ENCODE measurements at places on chromosomes 7 and 10.

- no peak for DNase-seq
Observed at GRCh38 chr7:100444311-100445278, 8.3 kb upstream of the PPP1R35 start.

GRCh38 chr7:75914169-75914654, 743 bp upstream of the POR start:
- no peak for DNase-seq

DNA sequence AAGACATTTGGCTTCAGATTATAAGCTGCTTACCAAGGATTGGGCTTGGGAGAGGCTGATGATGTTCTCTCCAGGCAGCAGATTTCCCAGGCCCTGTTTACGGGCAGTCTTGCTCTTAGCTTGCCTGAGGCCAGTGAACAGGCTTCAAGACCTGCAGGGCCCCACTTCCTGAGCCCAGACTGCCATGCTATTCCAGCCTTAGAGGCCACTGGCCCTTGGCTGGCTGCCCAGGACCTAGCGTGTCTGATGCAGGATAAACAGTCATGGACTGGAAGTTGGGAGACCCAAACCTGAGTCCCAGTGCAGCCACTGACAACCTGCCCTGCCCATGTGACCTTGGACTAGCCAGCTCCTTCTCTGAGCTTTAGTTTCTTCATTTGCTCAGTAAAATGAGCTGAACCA, 2.9 kb downstream of the PRXL2A start:
- DNase-seq = no peak

- DNase-seq = no peak
Observed at GRCh38 chr10:59872892-59873463, 33.4 kb downstream of the CCDC6 start.

- no peak for DNase-seq
Observed at GRCh38 chr10:31774299-31774900, 154.2 kb downstream of the ARHGAP12 start.

GRCh38 chr10:17217631-17218232, 10.3 kb upstream of the VIM start:
- DNase-seq = peak; percentile 63

- DNase-seq = no peak
Observed at GRCh38 chr10:117552701-117553141, 10.2 kb downstream of the EMX2 start.

DNA sequence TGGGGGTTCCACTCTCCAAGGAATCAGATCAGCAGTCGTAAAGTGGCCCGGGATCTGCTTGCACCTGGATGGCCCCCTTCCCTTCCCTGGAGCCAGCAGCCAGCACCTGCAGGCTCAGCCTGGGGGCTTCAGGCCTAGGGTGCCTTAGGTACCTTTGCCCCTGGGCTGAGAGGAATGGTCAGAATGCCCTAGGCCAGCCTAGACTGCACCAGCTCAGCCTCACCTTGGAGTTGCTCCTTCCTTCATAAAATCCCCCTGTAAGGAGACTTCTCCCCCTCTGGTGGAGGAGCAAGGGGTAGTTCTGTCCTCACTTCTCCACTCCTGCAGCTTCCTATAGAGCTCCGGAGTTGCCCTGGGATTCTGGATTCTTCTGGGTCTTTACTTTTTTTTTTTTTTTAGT, 32.4 kb upstream of the LBX1 start:
- DNase-seq = no peak

GRCh38 chr10:129939416-129940275, 24.4 kb downstream of the EBF3 start:
- DNase-seq = no peak

GRCh38 chr7:38907766-38908165, 1.2 kb downstream of the VPS41 start:
- no peak for DNase-seq

- DNase-seq = no peak
Observed at GRCh38 chr7:152931633-152932032, 172.1 kb downstream of the ACTR3B start.

DNA sequence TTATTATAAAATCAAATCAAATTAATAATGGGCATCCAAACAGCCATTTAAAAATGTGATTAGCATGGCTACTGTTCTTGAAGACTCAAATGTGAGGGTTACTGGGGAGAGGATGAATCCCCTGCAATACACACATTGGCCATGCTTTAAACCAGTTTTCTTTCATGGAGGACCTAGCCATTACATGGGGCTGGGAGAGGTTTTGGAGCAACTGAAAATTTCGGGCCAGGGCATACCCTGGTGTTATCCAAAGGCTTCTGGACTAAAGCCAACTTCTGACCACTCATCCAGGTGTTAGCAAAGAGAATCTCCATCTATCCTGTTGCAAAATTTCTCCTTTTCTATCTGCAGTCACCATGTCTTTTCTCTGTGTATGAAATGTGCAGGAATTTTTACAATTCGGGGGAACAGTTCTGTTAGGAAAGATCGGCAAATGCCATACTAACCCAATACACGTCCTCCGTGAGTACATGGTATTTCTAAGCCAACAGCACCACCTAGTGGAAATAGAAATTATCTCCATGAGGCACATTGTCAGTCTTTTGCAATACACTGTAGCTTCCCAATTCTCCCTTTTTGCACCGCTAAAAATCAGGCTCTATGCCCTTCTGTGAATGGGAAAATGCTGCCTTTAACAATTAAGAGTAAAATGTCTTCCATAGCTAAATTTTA, 47.0 kb upstream of the ZNF107 start:
- DNase-seq = peak; percentile 51

GRCh38 chr7:94296881-94297280, 97.8 kb upstream of the COL1A2 start:
- DNase-seq = no peak

DNA sequence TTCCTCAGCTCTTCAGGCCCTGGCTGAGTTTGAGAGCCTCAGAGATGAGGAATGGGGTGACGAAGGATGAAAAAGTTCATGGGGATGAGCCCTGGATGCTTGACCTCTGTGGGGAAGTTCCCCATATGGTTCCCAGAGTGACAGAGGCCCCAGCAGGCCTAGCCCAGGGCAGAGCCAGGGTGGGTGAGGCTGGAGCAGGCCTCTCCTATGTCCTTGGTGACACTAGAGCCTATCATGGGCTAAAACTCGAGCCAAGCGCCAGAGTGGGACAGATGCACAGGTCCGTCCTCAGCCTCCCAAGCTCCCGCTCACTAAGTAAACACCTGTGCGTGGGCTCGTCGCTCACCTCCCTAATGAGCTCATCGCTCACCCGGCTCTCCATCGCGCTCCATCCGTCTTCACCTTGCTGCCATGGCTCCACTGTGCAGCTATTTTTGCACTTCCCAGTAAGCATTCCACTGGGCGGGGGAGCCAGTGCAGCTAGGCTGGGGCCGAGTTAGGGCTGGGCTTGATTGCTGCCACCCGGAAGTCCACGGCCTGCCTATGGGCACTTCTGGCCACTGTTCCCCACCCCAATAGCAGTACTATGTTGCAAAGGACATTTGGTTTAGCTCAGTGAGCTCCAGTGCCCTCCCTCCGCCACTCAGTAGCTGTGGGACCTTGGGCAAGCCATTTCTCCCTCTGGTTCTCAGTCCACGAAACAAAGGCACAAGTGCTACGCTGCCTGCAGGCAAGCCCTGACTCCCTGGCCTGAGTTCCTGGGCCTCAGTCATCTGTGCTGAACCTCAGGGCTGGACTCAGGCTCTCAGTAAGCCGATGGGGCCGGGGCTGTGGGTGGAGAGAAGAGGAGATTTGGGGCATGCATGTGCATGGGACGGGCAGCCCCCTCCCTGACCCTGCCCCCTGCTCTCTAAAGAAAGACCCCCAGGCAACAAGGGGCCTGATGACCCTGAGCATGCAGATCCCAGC, 117.3 kb upstream of the PCBD1 start:
- DNase-seq = no peak

DNA sequence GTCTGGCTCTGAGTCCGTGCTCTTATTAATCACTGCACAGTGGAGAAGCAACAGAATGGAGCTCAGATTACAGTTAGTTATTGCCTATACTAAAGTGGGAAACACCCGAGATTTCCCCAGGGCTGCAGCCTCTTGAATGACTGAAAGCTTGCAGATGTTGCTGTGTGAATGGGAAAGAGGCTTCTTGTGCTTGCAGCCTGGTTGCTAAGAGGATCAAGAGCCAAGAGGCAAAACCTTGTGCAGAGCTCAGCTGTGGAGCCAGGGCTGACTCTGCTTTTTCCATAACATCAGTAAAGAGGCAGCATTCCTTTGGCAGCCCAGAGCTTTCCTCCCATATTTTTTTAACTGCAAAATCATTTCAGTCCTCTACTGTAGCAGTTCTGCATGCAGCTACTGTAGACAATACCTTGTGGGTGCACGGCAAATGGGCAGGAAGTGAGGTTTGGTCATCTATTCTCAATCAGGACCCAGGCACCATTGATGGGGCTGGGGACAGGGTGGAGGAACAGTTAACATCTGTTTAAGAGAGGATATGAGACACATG, 86.5 kb downstream of the RALA start:
- no peak for DNase-seq

DNA sequence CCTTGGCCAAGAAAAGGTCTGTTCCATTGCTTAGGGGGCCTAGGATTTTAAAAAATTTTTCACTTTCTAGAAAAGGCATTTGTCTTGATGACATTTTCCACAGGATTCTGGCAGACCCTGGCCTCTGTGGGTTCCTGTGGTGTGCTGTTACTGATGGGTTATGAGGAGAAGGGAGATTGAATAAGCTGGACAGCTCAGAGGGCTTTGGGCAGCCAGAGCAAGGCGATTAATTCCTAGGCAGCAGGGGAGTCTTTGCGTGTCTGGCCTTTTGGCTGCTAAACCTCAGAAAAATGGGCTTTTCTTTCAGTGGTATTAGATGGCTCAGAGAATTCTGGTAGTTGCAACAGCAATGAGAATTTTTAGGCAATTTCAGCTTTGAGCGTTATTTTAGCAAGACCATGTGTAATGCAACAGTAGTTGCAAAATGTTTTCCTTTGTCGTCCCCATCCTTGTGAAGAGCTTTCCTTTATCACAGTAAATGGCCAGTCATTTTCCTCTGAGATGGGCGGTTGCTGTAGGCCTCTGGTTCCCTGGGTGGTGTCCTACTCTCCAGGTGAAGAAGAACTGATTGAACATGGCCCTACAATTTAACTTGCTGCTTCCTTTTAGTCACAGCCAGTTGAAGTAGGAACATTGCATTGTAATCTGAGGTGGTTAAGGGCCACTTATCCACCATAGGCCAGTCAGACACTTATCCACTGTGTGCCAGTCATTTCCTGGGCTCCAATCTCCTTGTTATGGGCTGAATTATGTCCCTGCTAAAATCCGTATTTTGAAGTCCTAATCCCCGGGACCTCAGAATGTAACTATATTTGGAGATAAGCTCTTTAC, 43.2 kb downstream of the SH2D4B start:
- no peak for DNase-seq

GRCh38 chr7:19407270-19407669, 262.0 kb upstream of the FERD3L start:
- no peak for DNase-seq

DNA sequence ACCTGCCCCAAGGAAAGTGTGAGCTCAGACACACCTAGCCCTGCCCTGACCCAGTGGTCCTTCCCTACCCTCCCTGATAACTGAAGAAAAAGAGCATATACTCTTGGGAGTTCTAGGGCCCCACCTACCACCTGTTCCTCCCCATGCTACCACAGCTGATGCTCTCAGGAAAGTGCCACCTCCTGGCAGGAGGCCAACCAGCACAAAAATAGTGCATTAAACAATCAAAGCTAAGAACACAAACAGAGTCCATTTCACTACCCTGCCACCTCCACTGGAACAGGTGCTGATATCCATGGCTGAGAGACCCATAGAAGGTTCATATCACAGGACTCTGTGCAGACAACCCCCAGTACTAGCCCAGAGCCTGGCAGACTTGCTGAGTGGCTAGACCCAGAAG, 288.6 kb upstream of the PHF14 start:
- DNase-seq = no peak

- DNase-seq = no peak
Observed at GRCh38 chr10:97336446-97336845, 1.9 kb upstream of the FRAT2 start.

DNA sequence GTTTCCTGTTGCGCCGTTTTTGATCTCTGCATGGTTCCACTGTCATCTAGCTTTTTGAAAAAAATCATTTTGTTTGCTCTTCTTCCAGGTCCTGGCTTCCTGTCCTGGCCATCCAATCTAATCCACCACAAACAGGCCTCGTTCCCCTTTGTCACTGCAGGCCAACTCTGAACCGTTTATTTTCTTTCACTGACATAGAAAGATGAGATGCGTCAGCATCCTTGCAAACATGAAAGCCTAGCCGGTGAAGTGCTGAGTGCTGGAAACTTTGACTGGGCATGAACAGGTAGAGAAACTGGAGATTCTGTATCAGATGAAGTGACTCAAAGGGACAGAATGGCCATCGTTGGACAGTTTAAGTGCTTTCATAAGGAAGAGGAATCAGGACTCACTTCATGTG, 1247.8 kb downstream of the TYW1 start:
- no peak for DNase-seq

GRCh38 chr10:125161707-125162119, 1.4 kb upstream of the CTBP2 start:
- no peak for DNase-seq

GRCh38 chr10:91745090-91745831, 53.0 kb upstream of the TNKS2 start:
- DNase-seq = no peak

GRCh38 chr10:30364345-30365268, 15.5 kb upstream of the MTPAP start:
- DNase-seq = no peak

- DNase-seq = no peak
Observed at GRCh38 chr10:69480068-69480412, 28.8 kb downstream of the TSPAN15 start.

GRCh38 chr7:37786741-37787569, 61.4 kb upstream of the NME8 start:
- peak; percentile 36 for DNase-seq

- no peak for DNase-seq
Observed at GRCh38 chr7:132930881-132931280, 151.0 kb downstream of the CHCHD3 start.

DNA sequence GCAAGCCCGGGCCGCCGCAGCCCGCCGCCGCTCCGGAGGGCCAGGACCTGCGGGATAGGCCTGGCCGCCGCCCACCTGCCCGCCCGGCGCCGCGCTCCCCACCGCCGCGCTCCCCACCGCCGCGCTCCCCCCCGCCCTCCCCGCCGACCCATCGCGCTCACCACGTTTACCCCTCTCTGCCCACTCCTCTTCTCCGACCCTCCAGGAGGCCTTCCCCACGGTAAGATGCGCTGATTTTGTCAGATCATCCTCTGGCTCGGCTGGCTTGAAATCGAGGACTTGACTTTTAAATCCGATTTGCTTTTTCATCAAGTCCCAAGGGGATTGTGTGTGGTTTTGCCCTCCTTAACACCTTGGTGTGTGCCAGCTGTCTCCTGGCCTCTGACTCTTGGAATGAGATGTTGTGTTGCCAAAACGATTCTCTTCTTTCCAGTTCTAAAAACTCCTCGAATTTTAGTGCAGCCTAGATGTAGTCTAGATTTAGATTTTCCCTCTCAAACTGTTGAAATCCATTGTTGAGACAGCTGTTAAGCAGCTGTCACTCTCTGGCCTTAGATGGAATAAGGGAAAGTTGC, 738 bp downstream of the POM121 start:
- no peak for DNase-seq

GRCh38 chr7:102456327-102456726, 8.3 kb downstream of the ALKBH4 start:
- DNase-seq = no peak

GRCh38 chr10:25600651-25601050, 333.4 kb upstream of the MYO3A start:
- no peak for DNase-seq

Measured in activated CD4-positive, alpha-beta T cell treated with anti-CD3 and anti-CD28 coated beads, Interleukin-10, Interleukin-2, amounts not matched to agents 100 ng/mL and 50 ng/mL, durations not matched to agents 16 hours and 8 hours (primary cell).